ENCODE measurements at places on chromosomes 5 and 9.

DNA sequence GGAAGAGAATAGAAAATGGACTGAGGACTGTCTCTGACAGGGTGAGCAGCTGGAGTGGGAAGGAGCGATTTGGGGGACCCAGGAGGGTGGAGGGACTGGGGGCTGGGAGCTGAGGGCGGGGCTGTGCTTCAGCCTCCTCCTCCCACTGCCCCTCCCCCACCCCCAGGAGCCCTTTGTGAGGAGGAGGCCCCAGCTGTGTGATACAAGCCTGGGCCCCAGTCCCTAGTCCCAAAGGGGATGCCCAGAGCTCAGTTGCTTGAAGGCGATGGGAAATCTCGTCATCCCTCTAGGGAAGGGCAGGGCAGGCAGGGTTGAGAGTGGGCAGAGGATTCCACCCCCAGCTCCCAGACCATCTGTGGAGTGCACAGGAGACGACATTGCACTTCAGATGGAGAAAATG lies at the start of gene SPATA31E1:
Gene SPATA31E1 (plus strand): TSS at position 251 of the 400 bp plus-strand sequence. CDS start 15 bp downstream, at position 266.
- DNase-seq = no peak

- no peak for DNase-seq
These were observed 149.7 kb upstream of the ADCY2 start for GRCh38 chr5:7246287-7246686.

GRCh38 chr9:9752722-9753121 lies 860.1 kb downstream of the PTPRD start:
- no peak for DNase-seq

DNA sequence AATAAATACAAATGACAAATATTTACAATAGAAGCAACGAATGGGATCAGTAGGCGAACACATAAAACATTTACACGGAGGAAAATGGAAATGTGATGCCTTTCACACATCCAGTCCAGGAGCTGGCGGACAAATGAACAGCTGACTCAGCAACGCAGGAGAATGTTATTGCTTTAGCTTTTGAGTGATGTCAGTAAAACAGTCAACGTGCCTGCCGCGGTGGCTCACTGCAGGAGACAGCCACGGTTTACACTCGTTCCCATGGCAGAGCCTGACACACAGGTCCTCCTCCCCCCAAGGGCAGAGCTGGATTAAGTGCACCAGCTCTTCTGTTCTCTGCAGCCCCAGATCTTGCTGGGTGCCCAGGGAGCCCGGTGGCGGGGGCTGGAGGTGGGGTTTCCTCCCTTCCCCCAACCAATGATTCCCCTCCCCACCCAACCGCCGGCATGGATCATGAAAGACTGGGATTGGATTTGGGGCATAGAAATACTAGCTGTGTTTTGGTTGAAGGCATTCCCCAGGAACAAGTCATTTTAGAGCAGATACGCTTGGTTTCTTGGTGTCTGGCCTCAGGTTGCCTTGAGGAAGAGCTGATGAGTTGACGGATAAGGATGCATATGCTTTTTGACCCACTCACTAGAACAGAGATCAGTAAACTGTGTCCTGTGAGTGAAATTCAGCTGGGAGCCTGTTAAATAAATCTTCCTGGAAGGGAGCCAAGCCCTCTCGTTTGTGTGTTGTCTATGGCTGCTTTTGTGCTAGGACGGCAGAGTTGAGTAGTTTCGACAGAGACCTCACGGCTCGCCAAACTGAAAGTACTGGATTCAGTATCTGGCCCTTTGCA lies 12.5 kb downstream of the STC2 start:
- peak; percentile 87 for DNase-seq

- no peak for DNase-seq
These were observed 109.4 kb downstream of the CMYA5 start for GRCh38 chr5:79798893-79799590.

- peak; percentile 37 for DNase-seq
These were observed 117.2 kb downstream of the NRG2 start for GRCh38 chr5:139925650-139926640.

DNA sequence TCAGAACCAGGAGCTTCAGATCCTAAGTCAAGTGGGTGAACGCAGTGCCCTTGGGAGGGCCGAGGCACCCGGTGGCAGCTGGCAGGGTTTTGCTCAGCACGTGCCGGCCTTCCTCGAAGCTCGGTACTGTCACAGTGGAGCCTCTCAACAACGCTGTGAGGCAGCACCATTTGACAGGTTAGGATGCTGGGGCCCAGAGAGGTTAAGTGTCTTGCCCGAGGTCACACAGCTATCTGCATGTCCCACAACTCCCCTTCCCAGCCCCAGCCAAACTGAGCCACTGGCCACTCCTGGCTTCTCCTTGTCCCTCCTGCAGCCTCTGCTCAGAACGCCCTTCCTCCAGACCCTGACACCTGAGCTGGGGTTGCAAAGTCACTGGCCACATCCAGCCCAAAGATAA lies 43.7 kb upstream of the RPL26L1 start:
- DNase-seq = no peak

- DNase-seq = no peak
These were observed 35.4 kb downstream of the ITGA2 start for GRCh38 chr5:53024535-53024934.

GRCh38 chr5:178793696-178794095 lies 63.2 kb upstream of the ZNF354A start:
- DNase-seq = no peak

DNA sequence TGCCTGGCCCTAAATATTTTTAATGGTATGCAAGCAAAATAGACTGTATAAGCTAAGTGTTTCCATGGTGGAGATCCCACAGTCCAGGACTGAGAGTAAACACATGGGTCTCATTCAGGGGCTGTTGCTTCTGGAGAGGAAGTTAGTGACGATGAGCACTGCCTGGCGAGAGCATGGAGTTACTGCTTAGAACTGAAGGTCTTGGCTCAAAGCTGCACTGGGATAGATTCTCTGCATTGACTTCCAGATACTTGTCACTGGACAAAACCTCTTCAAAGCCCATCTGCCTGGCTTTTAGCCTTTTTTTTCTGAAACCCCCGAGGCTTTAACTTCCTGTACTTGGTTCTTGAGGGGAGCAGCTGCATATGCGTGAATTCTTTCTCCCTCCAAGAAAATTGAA lies 39.2 kb downstream of the GPR107 start:
- DNase-seq = no peak

GRCh38 chr5:167710444-167711073 lies 580.9 kb upstream of the WWC1 start:
- DNase-seq = no peak

DNA sequence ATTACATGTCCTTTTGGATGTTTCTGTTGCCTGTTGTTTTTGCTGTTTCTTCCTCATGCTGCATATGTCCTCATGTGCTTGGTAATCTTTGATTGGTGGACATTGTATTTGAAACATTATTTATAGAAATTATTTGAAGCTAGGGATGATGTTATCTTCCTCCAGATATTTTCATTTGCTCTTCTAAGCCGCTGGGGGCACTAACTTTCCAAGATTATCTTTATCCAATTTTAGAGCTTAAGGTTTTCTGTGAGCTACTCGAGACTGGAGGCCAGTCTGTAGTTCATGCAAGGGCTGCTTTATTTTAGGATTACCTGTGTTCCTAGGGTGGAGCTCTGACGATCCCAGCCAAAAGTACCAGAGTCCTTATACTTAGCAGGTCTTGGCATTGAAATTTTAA lies 40.9 kb downstream of the STX17 start:
- DNase-seq = no peak

DNA sequence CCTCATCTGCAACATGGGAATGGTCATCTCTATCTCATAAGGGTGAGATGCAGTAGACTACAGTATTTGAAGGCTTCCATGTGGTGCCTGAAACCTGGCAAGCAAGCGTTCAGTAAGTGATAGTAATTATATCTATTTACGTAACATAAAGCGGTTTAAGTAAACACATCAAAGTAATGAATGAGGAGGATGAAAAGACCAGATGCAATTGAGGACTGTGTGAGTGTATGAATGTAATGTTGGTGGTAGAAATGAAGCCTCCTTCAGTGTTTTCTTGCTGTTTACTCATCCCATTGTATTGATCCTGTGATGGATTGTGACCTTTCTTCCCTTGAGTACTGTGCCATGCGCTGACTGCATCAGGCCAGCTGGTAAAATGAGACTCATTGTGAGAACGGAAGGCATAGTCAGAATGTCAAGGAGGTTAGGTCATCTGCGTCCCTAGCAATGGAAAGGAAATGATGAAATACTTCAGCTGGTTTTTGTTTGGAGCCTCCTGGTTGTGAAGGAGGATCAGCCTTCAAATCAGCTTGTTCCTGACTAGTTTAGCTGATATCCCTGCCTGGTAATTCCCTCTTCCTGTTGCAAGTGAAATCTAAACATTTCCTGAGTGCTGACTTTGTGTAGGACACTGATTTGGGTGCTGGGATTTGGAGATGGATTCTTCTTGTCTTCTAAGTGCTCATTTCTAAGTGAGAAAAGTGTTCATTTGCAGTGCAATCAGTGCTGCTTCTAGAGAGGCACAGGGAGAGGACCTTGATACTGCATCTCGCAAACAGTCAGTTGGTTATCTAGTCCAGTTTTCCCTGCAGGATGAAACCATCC lies 35.6 kb downstream of the TNFSF8 start:
- DNase-seq = peak; percentile 66

- peak; percentile 99 for DNase-seq
These were observed 106.7 kb downstream of the MCTP1 start for GRCh38 chr5:95178046-95178651.

DNA sequence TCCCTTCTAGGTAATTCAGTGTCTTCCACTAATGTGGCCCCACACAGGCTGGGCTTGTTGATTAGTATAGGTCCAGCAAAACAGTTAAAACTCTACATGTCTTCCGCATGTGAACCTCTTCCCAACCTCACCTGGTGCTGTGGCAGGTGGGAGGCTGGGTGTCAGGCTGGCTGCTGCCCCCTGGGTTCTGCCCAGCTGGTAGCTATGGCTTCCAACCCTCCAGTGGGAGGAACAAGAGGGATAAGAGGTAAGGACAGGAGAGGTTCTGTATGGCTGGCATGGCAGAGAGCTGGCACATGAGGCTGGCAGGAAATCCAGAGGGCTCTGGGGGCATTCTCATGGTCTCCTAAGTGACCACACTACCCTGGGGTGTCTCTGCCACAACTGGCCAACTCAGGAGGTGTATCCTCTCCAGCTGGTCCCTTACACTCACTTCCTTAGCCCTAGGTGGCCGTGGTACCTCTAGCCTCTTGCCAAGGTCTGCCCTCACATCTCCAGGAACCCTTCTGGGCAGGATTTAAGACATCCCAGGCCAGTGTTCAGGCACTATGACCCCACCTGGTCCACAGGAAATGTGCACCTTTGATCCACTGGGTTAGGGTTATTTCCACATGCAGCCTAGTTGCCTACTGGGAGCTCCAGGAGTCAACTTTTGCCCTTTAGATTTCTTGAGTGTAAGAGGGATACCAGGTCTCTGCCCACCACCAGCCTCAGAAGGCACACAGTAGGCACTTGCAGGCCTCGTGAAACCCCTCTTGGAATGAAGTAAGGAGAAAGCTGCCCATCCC lies 41.7 kb downstream of the AHRR start:
- DNase-seq = no peak

GRCh38 chr5:95446560-95447221 lies 55.5 kb downstream of the FAM81B start:
- DNase-seq = no peak

- no peak for DNase-seq
These were observed 791 bp upstream of the STARD4 start for GRCh38 chr5:111513131-111513520.

DNA sequence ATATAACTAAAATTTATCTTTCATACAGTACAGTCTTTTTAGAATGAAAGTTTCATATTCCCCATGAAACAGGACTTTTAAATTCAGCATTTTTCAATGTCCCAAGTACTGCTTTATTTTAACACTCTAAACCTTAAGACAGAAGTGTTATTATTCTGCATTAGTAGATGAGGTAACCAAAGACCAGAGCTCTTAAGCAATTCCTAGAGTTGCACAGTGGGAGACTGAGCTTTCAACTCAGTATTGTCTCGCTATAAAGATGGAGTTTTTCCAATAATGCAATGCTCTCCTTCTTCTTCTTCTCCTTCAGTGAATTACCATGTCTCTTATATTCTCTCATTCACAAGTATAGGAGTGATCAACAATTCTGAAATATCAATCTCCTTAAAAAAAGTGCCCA lies 479.7 kb downstream of the CETN3 start:
- no peak for DNase-seq

- DNase-seq = no peak
These were observed 374.7 kb downstream of the ZSWIM6 start for GRCh38 chr5:61706751-61707150.

DNA sequence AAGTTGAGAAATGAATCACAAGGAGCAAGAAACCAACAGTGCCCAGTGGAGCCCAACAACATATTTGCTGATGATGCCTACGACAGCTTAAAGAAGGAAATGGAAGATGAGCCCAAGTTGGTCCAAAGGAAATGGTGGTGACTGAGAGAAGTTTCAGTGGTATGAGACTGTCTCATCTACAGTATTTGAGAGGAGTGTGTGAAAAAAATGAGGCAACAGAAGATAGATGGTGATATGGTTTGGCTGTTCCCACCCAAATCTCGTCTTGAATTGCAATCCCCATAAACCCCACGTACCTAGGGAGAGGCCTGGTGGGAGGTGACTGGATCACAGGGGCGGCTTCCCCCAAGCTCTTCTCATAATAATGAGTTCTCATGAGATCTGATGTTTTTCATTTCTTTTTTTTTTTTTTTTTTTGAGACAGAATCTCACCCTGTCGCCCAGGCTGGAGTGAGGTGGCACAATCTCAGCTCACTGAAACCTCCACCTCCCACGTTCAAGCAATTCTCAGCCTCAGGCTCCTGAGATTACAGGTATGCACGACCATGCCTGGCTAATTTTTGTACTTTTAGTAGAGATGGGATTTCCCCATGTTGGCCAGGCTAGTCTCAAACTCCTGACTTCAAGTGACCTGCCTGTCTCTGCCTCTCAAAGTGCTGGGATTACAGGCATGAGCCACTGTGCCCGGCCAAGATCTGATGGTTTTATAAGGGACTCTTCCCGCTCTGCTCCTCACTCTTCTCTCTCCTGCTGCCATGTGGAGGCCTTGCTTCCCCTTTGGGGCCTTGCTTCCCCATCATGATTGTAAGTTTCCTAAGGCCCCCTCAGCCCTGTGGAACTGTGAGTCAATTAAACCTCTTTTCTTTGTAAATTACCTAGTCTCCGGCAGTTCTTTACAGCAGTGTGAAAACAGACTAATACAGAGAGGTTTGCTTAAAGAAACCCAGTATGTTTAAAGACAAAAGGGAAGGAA lies 30.2 kb downstream of the EFCAB9 start:
- DNase-seq = no peak

DNA sequence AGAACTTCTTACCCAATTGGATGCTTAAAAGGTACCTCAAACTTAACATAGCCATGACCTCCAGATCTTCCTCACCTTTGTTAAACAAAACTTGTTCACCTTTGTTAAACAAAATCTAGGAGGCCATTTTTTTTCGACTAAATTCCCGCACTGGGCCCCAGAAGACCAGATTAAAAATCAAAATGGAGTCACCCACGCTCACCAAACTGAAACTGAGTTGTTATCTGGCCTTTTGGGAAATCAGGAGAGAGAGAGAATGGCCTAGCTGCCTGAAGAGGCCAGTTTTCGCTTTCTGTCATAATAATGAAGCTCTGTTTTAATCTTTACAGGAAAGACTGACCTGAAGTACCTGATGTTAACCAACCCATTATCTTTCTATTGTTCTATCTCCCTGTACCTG lies 69.4 kb downstream of the FYB1 start:
- no peak for DNase-seq

- no peak for DNase-seq
These were observed 134.3 kb downstream of the MACROH2A1 start for GRCh38 chr5:135264451-135265440.

GRCh38 chr9:16515879-16516301 lies 354.6 kb downstream of the BNC2 start:
- DNase-seq = no peak
